ENCODE measurements at places on chromosomes 7 and 10.

- no peak for DNase-seq
Measured at GRCh38 chr10:78139341-78139740, 105.7 kb downstream of the RPS24 start.

GRCh38 chr10:61188101-61188500, 244.1 kb upstream of the RHOBTB1 start:
- no peak for DNase-seq

DNA sequence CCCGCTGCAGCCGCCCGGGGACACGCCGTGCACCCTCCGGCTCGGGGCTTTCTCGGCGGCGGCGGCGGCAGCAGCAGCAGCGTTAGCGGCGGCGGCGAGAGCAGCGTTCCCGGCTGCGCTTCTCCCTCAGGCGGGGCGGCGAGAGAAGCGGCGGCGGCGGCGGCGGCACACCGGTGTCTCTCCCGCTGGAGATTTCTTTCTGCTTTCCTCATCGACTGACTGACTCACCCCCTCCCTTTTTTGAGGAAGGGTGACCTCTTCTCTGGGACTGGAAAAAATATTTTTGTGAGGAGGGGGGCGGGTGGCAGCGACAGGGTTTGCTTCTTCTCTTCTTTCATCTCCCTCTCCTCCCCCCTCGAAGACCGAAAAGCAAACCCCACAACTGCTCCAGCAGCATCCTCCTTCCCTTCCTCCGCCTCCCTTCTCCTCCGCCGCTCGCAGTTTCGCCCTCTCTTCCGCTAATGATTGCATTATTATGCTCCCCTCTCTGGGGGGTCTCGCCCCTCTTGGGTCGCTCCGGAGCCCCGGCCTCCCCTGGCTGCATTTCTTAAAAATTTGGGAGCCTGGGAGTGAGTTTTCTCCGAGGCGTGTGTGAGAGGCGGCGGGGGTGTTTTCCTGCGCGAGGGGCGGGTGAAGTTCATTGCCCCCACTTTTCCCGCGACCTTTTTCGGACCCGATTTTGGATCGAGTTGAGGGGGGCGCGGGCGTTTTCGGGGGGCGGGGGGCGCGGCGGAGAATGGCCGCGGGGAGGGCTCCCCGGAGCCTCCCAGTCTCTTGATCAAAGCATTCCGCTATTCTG, 411 bp downstream of the AUTS2 start:
- DNase-seq, result no peak

DNA sequence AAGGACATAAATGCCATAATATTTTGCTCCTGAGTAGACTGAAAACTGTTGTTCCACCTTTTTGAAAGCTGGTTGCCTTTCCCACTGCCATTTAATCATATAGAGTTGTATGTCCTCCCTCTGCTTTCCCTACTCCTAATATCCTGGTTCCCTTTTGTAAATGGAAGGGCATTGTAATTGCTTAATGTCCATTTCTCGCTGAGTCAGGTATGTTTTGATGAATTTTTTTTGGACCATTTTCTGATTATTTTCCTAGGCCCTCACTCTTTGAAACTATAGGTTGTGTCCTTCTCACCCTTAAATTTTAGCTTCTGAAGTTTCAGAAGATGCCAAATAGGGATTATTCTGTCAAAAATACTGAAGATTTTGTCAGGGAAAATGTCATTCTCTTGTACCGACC, 45.5 kb downstream of the WAC start:
- DNase-seq, result no peak

- no peak for DNase-seq
Measured at GRCh38 chr7:138595454-138595853, 105.7 kb downstream of the SVOPL start.

DNA sequence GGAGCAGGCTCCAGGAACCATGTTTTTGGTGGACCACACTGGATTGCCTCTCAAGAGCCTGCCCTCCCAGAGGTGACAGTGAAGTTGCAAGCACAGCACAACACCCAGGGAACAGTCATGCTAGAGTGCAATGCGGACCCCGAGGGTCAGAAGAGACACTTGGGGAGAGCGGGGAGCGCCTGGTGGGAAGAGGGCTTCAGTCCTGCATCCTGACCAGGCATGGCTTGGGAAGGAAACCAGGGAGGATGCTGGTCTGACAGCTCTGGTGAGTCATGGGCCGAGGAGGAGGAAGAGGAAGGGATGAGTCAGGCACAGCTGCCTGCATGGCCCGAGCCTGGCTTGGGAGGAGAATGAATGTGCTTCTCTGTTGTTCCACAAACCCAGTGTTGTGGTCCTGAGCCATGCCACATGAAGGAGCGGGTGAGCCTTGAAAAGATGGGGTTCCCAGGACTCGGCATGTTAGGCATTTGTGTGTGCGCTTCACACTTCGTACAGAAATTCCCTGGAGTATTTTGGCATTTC, 29.5 kb upstream of the ANKRD2 start:
- DNase-seq, result no peak

GRCh38 chr7:36315309-36315944, 74.2 kb upstream of the ANLN start:
- DNase-seq, result no peak

- DNase-seq, result no peak
Measured at GRCh38 chr10:18164093-18164492, 23.9 kb downstream of the CACNB2 start.

DNA sequence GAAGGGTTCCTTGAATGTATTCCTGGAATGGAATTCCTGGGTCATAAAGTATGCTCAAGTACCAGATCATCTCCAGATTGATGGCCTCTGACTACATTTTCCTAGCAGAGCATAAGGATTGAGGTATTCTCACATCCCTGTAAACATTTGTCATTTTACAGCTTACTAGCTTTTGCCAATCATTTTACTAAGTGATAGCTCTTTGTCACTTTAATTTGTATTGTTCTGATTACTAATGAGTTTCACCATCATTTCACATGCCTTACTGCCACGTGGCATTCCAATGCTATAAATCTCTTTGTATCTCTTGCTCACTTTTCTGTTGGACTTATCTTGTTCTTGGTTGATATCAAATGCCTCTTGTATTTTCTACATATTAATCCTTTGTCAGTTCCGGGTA, 68.6 kb upstream of the CACNB2 start:
- DNase-seq, result no peak

GRCh38 chr7:133020496-133020895, 61.4 kb downstream of the CHCHD3 start:
- DNase-seq, result no peak

DNA sequence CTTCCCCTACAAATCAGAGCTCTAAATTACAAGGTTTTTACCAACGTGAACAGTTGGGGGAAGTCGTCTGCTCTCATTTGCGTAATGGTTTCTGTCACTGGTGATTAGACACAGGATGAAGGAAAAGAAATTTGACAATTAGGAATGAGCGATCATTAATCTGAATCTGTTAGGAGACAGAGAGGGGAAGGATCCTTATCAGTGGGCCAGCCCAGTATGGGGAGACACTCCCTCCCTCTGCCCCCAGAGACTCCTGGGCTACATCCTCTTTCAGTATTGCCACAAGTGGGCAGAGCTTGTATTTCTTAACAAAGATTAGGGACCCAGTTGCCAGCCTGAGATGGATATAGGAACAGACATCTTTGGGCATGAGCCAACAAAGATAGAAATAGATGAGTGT, 15.5 kb downstream of the HIF1AN start:
- no peak for DNase-seq

DNA sequence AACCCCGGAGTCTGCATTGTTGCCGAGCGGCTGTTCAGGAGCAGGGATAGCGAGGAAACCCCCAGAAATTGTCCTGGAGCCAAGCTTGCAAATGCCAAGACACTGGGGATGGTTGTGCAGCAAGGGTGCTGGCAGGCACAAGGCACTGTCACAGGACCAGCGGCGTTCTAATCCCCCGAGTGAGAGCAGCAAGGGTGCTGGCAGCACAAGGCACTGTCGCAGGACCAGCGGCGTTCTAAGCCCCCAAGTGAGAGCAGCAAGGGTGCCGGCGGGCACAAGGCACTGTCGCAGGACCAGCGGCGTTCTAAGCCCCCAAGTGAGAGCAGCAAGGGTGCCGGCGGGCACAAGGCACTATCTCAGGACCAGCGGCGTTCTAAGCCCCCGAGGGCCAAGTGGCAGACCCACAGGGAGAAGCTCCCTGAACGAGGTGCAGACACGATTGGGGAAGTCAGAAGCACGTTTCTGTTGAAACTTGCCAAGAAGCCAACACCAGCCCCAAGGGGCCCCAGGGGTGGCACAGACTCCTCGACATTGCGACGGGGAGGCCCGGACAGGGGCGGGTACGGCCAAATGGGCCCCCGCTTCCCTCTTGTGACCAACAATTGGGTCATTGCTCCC, 40.4 kb upstream of the INPP5A start:
- DNase-seq, result no peak

Measured in stimulated activated CD8-positive, alpha-beta memory T cell treated with anti-CD3 and anti-CD28 coated beads, Interleukin-4, amount 100 ng/mL, for 4 hours (primary cell).